GM19239 (cell line): ENCODE measurements at places on chromosomes 16 and 17.

- DNase-seq = no peak
Measured at GRCh38 chr16:11114366-11115164, 141.4 kb downstream of the SOCS1 start.

- DNase-seq = peak; percentile 25
Measured at GRCh38 chr16:3716831-3717234, 491 bp downstream of the TRAP1 start.

DNA sequence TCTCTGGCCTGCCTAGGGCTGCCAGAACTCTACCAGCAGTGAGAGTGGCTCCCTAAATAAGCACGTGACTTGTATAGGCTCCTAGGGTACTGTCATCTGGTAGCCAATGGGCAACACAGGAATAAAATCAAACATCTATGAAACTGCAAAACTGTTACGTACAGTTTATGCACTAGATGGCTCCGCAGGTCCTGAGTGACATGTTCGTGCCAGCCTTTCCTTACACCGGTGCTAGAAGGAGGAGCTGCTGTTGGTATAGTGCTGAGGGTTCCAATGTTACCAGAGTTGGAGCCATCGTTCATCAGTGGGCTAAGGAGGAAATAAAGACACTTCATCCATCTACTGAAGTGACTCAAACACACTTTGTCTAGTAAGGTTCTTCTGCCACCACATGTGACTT lies 63.2 kb upstream of the TRAP1 start:
- no peak for DNase-seq

- no peak for DNase-seq
Measured at GRCh38 chr17:40361063-40361924, 3.2 kb downstream of the GJD3 start.

DNA sequence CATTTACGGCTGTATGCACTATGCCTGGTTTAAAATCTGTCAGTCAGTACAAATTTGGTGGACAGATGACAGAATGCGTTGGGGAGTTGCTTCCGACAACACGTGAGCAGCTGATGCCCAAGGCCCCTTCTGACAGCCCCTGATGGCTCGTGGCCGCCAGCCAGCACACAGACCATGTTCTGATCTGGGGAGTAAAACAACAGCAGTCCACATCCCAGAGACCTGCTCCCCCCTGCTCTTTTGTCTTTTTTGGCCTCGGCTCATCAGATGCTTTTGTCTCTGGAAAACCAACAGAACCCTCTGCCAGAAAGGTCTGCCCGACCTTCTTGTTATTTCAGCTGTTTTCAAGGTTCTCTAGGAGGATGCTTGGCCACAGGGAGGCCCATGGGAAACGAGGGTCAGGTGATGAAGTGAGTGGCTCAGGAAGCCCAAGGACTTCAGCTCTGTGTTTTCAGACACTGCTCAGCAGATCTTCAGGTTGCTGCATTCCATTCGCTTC lies 10.8 kb downstream of the ARSG start:
- no peak for DNase-seq

- peak; percentile 66 for DNase-seq
Measured at GRCh38 chr16:2520784-2521531, 787 bp downstream of the AMDHD2 start.

GRCh38 chr17:14446825-14447224 lies 145.9 kb downstream of the HS3ST3B1 start:
- no peak for DNase-seq

DNA sequence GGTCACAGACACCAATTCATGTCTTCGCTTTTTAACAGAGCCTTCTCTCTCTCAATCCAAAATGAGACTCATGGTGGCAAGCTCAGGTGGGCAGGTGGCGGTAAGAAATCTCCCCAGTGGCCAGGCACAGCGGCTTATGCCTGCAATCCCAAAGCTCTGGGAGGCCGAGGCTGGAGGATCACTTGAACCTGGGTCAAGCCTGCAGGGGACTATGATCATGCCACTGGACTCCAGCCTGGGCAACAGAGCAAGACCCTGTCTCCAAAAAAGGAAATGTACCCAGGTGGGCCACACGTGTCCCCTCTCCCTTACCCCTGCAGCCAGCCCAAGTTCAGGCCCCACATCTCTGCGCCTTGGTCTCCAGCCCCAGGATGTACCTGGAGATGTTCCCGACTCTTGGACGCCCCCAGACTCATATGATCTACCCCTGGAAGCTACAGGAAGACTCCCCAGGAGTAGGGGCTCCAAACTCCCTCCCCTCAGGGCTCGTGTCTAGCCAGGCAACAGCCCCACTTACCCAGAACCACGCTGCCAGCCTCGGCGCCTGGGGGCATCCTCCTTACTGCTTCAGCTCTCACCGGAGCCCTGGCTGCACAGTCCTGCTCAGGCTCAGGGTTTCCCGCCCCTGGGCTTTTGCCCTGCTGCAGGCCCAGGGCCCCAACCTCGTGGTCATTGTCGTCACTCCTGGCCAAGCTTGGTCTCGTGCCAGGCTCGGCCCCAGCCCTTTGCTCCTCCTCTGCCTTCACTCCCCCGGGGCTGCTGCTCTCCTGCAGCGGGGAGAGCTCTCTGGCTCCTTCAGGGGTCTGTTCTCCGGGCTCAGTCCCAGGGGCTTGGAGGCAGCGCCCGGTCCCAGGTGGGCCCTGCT lies 16.2 kb downstream of the MYLK3 start:
- no peak for DNase-seq

- DNase-seq = no peak
Measured at GRCh38 chr16:1993731-1994131, 4.0 kb downstream of the SYNGR3 start.

- DNase-seq = no peak
Measured at GRCh38 chr16:56637814-56638750, at the start of gene MT1A. Gene MT1A, plus strand, starts transcription at chr16:56638666. Its CDS starts 73 bp downstream, at chr16:56638739.

DNA sequence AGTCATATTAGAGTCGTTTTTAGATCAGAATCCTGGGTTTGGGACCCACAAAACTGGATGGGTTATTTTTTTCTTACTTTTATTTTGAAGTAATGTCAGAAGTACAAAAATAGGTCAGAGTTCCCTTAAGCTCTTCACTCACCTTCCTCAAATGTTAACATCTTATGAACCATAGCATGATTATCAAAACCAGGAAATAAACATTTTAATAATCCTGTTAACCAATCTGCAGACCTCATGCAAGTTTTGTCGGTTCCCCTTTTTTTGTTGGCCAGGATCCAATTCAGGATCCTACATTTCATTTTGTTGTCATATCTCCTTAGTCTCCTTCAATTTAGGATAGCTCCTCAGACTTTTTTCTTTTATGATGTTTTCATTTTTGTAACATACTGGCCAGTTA lies 162.0 kb downstream of the CHD9 start:
- DNase-seq = no peak

- DNase-seq = no peak
Measured at GRCh38 chr17:34241062-34241461, 14.0 kb upstream of the CCL2 start.

DNA sequence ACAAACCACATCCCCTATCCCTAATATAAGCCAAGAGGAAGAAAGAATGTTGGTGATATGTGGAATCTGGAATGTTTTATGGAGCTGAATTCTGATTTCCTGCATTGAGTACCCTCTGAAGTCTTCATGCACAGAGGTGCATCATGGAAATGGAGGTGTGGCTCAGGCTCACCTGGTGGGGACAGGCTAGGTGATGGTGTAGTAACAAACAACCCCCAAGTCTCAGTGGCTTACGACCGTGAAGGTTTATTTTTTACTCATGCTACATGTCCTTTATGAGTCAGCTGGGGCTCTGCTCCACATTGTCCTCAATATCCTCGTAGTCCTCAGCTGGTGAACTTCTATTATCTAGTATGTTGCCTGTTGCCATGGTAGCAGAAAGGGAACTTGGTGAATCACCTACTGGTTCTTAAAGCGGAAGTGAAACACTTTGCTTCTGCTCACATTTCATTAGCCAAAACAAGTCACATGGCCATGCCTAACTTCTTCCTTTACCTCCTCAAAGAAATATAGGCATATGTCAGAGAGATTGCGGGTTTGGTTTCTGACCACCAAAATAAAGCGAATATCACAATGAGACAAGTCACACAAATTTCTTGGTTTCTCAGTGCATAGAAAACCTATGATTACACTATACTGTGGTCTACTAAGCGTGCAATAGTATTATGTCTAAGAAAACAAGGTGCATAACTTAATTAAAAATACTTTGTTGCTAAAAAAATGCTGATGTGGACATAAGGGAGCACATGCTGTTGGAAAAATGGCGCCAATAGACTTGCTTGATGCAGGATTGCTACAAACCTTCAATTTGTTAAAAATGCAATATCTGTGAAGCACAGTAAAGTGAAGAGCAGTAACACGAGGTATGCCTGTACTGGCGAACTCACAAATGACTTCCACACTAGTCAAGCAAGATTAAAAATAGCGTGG lies at the start of gene PMFBP1:
TSS of gene PMFBP1 (minus strand) at position 51 of the 930 bp plus-strand sequence. CDS start 947 bp downstream, outside the sequence.
- peak; percentile 53 for DNase-seq

DNA sequence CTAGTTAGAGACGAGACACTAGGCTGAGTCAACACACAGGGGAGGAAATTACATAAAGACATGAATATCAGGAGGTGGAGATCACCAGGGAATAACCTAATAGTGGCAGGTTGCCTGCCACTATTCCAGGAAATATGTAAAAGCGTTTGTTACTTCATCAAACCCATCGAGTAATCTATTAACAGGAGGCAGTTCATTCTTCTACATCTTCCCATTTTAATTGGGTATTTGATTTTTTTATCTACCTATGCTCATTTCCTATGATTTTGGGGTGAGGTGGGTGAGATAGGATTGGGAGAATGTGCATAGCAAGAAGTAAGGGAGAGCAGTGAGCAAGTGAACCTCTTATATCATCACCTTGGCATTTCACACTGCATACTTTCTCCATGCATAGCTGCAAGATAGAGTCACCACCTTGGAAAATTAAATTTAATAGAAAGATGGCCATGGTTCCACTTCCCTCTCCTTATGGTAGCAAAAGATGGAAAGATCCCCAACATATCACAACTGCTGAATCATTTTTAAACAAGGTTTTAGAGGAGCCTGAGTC lies 312.2 kb downstream of the TMEM114 start:
- DNase-seq = no peak

DNA sequence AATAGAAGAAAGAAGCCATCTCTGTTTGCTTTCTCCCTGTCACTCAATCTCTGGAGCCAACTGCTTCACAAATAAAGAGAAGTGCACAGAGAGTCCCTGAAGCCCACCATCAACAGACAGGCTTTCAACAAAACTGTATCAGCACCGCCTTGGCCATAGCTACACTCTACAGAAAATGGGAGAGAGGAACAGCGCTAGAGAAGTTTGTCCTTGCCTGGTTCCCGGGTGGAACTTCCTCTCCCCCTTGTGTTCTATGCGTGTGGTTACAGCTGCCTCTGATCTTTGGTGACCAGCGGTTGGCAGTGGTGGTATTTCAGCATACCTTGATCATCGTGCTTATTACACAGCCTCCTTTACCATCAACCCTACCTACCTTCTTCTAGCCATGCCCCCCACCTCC lies 91.4 kb upstream of the CCL2 start:
- no peak for DNase-seq

GRCh38 chr16:90084215-90084950 lies 7.3 kb upstream of the PRDM7 start:
- no peak for DNase-seq

DNA sequence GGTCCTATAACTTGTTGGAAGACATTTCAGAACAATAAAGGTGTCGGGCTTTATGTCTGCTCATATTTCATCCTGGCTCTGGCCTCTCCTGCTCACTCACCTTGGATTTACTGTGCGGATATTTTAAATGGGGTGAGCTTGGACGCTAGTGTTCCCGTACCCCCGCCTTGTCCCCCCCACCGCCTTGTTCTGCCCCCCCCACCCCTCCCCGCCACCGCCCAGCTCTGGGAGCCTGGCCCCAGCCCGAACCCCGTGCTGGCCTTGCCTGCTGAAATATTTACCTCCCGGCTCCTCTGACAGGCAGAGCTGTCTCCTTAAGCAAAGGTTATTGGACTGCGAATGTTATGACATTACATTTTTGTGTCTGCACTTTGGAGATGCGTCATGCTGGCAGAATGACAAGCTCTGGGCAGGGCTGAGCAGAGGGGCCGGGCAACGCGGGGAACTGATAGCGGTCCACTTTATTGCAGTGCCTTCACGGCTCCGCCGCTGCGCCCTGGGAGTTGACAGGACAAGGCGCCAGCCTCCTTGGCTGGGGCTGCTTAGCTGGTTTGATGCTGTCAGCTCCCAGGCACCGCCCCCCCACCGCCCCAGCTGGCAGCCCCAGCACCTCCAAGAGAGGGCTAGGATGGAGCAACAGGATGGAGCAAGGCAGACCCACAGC lies 222.5 kb upstream of the GSE1 start:
- no peak for DNase-seq

GRCh38 chr16:87956098-87956364 lies 4.8 kb downstream of the BANP start:
- no peak for DNase-seq

DNA sequence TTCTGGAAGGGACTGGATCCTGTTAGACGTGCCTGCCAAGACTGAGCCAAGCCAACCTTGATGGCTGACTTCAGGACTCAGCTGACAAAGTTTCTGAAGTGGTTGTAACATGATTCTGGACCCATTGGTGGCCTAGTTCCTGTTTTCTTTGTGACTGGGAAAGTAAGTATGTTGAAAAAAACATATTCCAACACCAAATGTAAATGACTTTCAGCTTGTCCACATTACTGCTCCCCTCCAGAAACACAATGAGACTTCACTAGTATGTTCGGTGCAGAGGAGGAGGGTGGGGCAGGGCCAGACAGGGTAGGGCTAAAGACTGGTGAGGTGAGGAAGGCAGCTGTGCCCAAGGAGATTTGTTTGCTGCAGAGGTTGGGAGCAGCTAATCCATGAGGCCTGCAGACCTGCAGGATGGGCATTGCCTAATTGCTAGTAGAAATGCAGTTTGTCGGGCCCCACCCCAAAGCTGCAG lies 26.4 kb downstream of the NMT1 start:
- no peak for DNase-seq

GRCh38 chr17:47693731-47694580 lies at the start of gene TBKBP1:
Gene TBKBP1, plus strand, starts transcription at chr17:47694161. Its CDS starts 1,952 bp downstream, at chr17:47696113.
- DNase-seq = no peak

DNA sequence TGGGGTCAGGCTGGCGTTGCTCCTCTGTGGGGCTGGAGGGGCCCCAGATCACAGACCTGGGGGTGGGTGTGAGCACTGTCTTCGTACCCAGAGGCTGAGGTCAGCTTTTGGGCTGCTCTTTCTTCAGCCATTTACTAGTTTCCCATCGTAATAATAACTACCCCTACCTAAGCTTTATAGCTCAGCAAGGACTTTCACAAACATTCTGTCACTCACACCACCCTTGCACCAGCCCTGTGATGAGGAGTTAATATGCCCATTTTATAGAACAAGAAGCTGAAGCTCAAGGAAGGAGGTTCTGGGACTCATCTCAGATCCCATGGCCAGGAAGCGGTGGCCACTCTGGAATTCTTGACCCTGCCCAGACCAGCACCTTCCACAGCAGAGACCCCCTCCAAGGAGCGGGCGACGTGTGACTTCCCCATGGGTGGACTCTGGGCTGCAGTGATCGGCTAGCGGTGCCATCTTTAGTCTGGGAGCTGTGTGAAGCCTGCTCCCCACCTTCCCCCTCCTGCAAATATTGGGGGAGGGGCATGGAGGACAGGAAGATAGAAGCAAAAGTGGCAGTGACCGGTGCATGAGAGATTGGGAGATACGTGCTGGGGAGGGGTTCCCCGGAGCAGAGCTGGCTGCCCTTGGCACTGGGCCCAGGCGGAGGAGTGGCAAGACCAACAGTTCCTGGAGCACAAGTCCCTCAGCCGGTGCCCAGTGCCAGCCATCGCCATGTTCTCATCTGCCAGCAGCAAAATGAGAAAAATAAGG lies 81.8 kb upstream of the TOB1 start:
- DNase-seq = no peak

GRCh38 chr17:51733166-51733565 lies 425.3 kb downstream of the CA10 start:
- no peak for DNase-seq

- DNase-seq = no peak
Measured at GRCh38 chr17:16080366-16080765, 80.7 kb downstream of the TTC19 start.

GRCh38 chr17:32117399-32117798 lies 24.9 kb upstream of the RHOT1 start:
- no peak for DNase-seq
